ENCODE measurements at places on chromosomes 1 and 21.

GRCh38 chr1:162107911-162108310 is 38.4 kb downstream of the NOS1AP start:
- no peak for DNase-seq

GRCh38 chr21:41562101-41563000 is 54.4 kb upstream of the TMPRSS2 start:
- DNase-seq, result no peak

- DNase-seq, result no peak
These were observed 10.1 kb downstream of the SFT2D2 start for GRCh38 chr1:168235937-168236336.

DNA sequence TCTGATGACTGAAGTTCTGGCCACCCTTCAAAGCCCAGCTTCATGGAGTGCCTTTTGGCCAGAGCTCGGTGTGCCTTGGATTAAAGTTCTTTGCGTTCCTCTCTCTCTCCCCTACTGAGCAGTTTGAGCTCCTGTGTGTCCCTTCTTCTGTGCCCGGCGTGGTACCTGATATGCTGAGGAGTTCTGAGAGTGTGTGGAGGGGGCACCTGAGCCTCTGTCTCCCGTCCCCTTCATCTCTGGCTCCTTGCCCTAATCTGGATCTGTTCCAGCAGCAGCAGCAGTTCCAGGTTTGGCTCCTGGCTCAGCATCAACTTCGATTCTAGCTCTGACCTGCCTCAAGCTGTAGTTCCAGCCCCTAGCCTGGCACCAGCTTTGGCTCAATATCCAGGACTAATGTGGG is 25.1 kb upstream of the MYCL start:
- DNase-seq, result no peak

DNA sequence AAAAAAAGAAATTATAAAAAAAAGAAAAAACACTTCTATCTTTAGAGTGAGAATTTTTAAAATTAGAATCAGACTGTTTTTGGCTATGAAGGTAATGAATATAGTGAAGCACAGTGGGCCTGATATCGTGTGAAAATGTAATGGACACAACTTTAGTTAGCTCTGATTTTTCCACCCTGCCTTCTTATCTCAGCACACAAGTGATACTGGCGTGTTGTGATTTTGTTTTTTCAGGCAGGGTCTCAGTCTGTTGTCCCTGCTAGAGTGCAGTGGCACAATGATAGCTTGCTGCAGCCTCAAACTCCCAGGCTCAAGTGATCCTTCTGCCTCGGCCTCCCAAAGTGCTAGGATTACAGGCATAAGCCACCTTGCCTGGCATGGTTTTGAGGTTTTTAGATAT is 22.3 kb downstream of the MACF1 start:
- no peak for DNase-seq

GRCh38 chr1:233010146-233010545 is 59.7 kb downstream of the NTPCR start:
- DNase-seq, result no peak

- no peak for DNase-seq
These were observed 12.1 kb downstream of the SAMD11 start for GRCh38 chr1:935751-936231.

DNA sequence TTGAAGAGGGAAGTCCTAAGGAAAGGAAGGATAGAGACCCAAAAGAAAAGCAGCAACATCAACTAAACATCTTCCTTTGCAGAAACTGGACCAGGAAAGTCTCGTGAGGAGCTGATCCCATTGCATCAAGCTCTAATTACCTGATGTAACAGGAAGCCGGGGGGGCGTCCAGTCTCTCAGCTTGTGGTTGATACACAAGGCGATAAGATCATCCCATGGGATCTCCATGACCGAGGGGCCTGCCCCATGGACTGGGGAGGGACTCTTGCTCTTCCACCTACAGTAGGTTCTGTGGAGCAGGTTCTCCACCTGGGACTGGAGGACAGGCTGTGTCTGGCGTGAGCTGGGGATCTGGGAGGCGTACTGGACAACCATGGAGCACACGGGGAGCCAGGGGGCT is 14.8 kb upstream of the LSS start:
- DNase-seq, result no peak

- DNase-seq, result peak; percentile 31
These were observed 61.0 kb downstream of the TOR3A start for GRCh38 chr1:179142889-179143299.

- DNase-seq, result no peak
These were observed 101.9 kb upstream of the TNR start for GRCh38 chr1:175845338-175845737.

DNA sequence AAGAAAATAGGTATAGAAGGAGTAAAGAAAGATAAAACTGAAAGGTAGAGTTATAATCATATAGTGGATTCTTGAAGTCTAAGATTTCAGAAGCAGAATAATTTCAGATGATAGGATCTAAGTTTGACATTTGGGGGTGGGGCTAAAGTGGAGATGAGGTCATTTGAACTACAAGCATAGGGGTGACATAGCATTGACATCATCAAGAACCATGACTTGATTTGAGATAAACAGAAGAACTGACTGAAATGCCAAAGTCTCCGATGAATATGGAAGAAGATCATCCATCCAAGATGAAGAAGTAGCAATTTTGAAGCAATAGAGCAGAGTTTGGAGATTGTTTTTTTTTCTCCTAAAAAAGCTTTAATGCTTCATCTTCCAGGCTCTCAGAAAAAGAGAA is 122.3 kb downstream of the MACF1 start:
- no peak for DNase-seq

DNA sequence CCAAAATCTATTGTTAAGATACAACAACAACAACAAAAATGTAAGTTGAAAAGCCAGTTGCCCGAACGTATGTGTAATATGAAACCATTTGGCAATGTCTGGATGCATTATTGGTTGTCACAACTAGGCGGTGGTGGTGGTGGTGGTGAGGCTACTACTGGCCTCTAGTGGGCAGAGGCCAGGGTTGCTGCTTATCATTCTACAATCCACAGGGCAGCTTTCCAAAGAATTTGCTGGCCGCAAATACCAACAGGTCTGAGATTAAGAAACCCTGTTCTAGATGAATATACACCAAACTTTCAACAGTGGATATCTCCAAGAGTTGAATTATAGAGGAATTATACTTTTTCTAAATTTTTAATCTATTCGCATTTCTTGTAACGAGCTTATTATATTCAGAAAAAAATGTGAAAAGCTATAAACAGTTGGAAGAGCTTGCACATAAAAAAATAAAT is 26.8 kb upstream of the ZNF697 start:
- DNase-seq, result peak; percentile 2

GRCh38 chr1:23756676-23757075 is 13.4 kb downstream of the ELOA start:
- no peak for DNase-seq

DNA sequence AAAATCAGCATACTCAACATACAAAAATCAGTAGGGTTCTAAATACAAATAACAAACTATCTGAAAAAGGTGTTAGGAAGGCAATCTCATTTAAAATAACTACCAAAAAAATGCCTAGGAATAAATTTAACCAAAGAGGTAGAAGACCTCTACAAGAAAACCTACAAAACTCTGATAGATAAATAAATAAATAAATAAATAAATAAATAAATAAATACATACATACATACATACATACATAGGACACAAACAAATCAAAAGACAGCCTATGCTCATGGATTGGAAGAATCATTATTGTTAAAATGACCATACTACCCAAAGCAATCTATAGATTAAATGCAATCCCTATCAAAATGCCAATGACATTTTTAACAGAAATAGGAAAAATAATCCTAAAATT is 194.7 kb downstream of the BARHL2 start:
- no peak for DNase-seq

DNA sequence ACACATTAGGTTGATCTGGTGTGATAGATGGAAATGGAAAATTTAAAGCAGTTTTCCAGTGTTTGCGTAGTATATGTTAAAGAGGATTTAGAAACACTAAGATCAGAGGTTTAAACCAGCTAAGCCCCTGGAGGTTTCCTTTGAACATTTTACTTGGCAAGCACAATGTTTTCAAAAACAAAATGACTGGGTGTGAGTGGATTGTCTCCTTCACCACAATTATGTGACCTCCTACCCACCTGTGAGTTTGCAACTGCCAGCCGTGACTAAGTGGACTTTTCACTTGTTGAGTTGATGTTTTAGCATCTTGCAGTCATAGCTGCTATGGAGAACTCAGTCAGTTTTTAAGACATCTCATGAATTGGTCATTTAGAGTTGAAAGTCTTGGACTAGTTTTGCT is 4.7 kb downstream of the CCDC190 start:
- no peak for DNase-seq

- DNase-seq, result no peak
These were observed 6.8 kb downstream of the GPR137B start for GRCh38 chr1:236149003-236149595.

GRCh38 chr1:50080904-50081586 is 27.7 kb upstream of the ELAVL4 start:
- no peak for DNase-seq

GRCh38 chr1:34688006-34688741 is 66.7 kb upstream of the GJB5 start:
- DNase-seq, result no peak

GRCh38 chr21:33751120-33751519 is 108.8 kb downstream of the ITSN1 start:
- DNase-seq, result no peak

DNA sequence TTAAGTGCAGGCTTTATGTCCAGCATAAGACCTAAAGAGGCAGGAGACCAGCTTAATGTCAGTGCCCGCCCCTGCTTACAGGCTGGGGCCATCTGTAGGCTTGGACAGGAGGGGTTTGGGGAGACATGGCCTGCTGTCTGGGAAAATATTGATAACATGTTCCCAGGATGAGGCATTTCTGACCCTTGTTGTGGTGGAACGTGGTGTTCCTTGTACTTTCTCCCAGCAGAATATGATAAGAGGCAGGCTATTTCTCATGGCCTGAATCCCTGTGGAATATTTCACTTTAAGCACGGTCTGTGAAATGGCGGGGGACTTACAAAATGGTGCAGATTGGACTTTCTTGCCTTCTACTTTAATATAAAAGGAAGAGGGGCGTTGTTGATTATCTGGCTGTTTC is 41.9 kb upstream of the PLA2G5 start:
- DNase-seq, result no peak

GRCh38 chr1:178684542-178685000 is 40.5 kb upstream of the RALGPS2 start:
- DNase-seq, result no peak

GRCh38 chr1:14741082-14741481 is 142.6 kb downstream of the KAZN start:
- DNase-seq, result no peak

DNA sequence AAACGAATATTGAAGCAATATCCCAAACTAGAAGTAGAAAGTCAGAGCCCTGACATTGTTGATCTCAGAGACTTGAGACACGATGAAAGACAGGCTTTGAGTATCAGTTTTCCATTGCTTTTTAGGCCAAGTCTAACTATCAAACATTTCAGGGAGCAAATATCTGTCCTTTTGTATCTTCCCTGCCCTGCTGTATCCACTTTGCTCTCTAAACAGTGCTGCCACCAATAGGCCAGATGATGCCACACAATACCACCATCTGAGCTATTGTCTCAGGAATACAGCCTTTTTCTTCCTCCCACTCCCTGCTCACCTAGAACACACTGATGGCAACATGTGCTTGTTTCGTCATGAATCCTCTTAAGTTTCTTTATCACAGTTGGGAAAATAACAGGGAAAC is 62.6 kb upstream of the SPAG17 start:
- DNase-seq, result no peak

DNA sequence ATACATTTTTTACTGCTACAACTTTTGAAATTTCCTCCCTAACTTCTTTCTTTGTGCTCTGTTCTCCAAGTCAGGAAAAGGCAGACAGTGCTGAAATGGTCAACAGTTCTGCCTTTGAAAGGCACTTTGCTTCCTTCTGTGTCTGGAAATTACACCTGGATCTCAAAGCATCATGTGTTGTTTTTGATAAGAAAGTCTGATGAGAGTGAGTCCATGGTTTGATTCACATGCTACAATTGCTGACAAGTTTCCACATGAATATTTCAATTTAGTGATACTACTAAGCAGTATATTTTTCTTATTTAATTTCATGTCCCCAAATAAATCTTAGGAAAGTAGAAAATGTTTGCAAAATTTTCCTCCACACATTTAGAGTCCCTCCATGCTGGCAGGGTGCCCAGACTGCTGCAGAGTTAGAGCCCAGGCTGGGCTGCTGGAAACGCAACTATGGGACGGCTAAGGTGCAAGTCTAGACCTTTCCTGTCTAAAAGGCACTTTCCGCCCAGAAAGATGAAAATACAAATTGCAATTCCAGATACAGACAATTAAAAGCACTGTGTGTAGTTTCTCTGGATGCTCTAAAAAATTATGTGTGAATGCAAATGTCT is 96.6 kb upstream of the RUNX1 start:
- no peak for DNase-seq

DNA sequence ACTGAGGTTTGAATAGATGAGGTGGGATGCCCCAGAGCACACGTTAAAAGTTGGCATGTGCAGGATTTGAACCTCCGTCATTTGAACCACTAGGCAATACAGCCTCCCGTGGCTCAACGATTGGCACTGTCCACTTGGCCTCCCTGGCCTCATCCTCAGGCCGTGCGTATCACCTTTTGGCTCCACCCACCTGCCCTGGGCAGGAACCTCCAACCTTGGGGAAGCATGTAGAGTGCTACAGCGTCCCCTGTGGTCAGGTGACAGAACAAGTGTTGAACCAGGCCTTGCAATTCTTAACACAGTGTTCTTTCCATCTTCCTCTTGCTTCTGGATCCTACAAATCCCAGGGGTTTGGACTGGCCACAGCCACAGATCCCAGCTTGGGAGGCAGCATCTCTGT is 112.6 kb downstream of the PAX7 start:
- no peak for DNase-seq

DNA sequence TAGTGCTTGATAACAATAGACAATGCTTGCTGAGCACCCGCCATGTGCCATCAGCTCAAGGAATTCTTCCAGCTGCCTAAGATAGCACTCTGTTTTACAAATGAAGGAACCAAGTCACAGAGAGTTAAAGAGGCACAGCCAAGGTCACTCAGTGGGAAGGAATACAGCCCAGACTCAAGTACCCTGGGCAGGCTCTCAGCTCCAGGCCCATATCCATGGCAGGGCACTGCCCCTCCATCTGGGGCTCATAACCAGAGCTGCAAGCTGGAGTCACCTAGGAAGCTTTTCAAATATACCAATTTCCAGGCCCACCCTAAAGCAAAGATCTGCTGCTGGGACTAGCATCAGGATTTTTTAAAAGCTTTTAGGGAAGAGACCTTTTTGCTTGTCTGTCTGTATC is 1.6 kb downstream of the CLEC20A start:
- DNase-seq, result no peak

GRCh38 chr1:40844079-40844478 is 18.1 kb downstream of the CITED4 start:
- DNase-seq, result no peak

- no peak for DNase-seq
These were observed 12.2 kb downstream of the FH start for GRCh38 chr1:241507189-241507863.
